Retinal pigment epithelial cell (primary cell): ENCODE measurements at places on chromosomes 5 and 9.

GRCh38 chr9:18920141-18921084 lies 112.6 kb downstream of the SAXO1 start:
- DNase-seq, result peak; percentile 20

DNA sequence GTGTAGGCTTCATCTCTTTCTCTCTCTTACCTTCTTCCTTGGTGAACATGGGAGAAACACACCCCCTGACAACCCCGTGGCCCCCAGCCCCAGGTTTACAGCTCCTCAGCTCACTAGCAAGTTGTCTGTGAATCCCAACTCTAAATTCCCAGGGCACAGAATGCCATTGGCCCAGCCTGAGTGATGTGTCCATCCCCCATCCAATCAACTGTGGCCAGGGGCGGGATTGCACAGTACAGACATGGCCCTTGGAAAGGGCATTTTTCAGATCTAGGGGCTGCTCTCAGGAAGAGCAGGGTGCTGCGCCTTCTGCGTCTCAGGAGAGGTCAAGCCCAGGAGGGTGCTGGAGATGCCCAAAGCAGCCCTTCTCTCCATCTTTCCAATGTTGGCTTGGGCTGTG lies 48.2 kb upstream of the ASS1 start:
- no peak for DNase-seq

- DNase-seq, result no peak
Measured at GRCh38 chr9:133836001-133836758, 98.0 kb upstream of the SARDH start.

- DNase-seq, result peak; percentile 52
Measured at GRCh38 chr5:172052450-172053236, 46.2 kb upstream of the FBXW11 start.

GRCh38 chr5:93632327-93632726 lies 49.3 kb downstream of the NR2F1 start:
- no peak for DNase-seq
